ENCODE measurements at places on chromosomes 12 and 14. TPM values are rescaled to one million over a fixed set of nuclear protein-coding genes. Genes with fewer than 3 reads are reported as not detected.

- no peak for DNase-seq
Observed at GRCh38 chr12:52524898-52525591, 4.9 kb upstream of the KRT5 start.

C2CD5 gene
- 74.8 TPM for total RNA-seq

DNA sequence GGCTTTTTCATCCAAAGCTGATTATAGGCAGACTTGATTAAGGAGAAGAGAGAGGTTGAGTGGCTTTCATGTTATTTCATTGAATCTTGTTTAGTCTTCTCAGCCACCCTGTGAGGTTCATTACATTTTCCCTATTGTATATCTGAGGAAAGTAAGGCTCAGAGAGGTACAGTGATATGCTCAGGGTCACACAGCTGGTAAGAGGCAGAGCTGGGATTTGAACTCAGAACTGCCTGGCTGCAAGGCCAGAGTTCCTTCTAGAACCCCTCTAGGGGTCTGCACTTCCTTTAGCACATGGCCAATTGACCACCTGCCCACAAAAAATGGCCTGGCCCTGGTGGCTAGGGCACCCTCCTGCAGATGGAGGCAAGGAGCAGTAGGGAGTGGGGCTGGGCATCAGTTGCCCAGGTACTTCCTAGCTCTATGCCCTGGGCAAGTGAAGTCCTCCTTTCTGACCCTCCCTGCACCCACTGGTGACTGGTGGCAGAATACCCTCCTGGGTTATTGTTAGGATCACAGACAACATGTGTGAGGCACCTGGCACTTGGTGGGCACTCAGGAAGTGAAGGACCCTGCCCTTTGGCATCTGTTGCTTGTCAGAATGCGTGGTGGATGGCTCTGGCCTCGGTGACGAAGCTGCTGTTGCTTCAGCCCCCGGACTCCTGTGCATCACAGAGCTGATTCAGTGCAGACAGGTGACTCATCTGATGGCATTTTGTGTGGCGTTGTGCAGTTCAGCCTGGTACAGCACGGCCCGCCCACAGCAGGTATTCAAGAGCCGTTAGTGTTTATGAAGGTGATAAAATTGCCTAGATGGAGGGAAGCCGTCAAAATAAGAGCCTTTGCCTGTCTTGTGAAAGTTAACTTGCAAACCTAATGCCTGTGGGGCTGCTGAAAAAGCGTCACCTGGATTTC is 115.8 kb downstream of the SLC25A47 start:
- peak; percentile 45 for DNase-seq

DNA sequence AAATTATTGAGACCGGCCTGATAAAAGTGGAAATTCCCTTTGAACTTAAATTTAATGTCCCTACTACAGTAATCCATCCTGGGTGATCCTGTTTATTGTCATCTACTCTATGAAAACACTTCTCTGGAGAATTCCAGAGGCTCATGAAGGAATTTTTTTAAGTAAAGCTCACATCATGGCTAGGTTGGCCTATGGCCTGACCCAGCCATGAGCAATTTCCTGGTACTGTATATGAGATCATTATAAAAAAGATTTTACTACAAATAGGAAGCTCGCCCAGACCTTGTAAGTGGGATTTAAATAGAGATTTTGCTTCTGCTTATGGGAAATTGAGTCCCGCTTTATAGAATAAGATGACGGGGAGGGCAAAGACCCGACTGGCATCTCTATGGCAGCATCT is 215.5 kb downstream of the DPF3 start:
- no peak for DNase-seq

DNA sequence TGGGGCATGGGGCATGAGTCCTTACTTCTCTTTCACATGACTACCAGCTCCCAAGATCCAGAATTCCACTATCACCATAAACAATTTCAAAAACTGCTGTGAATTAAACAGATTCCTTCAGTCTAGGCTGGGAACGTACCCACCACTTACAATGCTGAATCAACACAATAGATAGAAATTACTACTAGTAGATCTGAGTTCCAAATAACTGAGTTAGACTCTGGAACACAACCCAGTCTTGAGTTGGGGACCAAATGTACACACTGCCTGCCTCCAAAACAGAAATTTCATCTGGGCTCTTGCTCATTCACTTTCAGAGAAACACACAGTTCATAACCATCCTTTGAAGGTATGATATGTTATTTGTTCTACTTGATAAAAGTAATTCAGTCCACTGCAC is 8.9 kb downstream of the CORO1C start:
- DNase-seq = no peak

- no peak for DNase-seq
Observed at GRCh38 chr12:49978125-49978524, 5.4 kb downstream of the AQP6 start.

GRCh38 chr12:25904442-25904841 is 54.0 kb upstream of the RASSF8 start:
- no peak for DNase-seq

DNA sequence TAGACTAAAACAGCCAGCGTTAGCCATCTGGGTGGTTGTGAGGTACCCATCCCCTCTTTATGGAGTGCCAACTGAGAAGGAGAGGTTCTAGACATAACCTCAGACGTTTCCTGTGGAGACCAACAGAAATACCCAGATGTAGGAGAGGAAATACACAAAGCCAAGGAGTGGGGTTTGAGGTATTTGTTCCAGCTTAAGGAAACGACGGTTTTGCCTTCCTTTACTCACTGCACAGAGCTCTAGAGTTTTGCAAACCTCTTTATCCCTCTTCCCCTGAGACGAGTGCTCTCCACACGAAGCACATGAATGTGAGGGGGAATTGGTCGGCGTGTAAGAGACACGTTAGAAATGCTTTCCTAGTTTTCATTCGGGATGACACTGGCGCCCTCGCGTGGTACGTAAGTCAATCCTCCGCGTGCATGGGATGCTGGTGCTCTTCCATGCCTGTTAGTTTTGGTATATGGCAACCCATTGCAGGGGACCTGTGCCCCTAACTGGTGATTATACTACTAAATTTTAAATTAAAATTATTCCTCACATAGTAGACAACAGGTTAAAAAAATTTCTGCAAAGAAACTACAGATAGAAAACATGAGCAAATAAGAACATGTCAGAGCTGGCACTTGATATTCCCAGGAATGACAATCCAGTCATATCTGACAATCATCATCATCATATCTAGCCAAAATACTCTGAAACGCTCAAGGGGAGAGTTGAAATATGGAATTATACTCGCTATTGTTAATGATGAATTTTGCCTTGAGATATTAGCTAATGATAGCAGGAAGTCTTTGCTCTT is 121.7 kb downstream of the PPM1H start:
- peak; percentile 67 for DNase-seq

GRCh38 chr14:102317564-102318248 is 1.8 kb upstream of the ZNF839 start:
- no peak for DNase-seq

DNA sequence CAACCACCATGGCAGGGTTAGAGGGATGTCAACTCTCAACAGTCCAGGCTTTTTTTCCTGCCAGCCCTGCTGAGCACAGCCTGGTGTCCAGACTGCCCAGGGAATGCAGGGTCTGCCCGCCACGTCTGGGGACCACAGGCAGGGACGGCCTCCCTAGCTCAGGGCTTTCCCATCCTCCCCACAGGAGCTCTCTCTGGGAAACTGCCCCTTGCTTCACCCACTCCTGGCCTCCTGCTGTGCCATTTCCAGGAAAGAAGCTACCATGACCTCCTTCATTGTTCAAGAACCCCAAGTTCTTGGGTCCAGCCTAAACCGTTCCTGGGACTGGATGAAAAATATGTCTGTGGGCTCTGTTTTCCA is 4.8 kb downstream of the SCNN1A start:
- no peak for DNase-seq

P2RX2 gene
- not detected for total RNA-seq

DNA sequence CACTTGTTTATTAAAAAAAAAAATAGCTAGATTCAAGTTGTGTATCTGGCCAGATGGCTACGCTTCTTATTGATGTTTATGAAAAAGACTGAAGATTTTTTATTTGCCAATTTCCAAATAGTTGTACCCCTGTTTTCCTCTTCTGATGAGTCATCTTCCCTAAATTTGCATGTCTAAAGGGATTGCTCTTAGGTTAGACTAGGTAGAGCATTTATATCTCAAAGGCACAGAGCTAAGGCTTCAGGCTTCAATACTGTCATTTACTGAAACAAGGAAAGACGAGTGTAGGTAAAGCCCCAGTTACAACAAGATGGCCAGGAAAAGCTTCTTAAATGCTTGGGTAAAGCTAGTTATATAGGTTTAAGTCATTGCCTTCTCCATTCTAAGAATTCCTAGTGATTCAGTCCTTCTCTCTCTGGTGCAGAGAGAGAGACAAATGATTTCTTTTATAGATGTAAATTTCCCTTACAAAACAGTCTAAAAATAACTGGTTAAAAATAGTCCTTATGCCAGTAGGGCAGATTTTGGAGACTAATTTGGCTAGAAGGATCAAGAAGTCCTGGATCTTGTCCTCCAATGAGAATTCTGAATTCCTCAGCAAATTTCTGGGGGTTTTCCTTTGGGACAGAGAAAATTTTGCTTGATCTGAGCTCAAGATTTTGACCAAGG is 26.1 kb downstream of the LEMD3 start:
- DNase-seq = no peak

DNA sequence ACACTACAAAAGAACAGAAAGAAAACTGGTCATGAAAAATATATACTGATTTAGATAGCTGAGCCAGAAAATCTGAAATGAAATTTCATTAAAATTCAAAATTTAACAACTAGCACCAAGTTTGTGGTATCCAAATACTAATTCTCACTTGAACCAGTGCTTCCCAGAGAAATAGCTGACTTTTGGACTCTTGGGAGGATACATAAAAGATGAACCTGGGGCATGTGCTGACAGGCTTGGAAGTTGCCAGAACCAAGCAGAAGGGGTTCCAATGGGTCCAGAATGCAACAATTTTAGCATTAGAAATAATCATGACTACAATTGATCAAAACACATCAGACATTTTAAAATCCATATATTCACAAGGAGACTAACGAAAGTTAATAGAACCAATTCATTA is 175.0 kb downstream of the MDGA2 start:
- DNase-seq = no peak

IL26 gene
- total RNA-seq = not detected

- no peak for DNase-seq
Observed at GRCh38 chr12:76766161-76766560, 2.2 kb downstream of the ZDHHC17 start.

KSR2 gene
- not detected for total RNA-seq

VRK1 gene
- total RNA-seq = 54.5 TPM

BBOF1 gene
- 16.0 TPM for total RNA-seq

DNA sequence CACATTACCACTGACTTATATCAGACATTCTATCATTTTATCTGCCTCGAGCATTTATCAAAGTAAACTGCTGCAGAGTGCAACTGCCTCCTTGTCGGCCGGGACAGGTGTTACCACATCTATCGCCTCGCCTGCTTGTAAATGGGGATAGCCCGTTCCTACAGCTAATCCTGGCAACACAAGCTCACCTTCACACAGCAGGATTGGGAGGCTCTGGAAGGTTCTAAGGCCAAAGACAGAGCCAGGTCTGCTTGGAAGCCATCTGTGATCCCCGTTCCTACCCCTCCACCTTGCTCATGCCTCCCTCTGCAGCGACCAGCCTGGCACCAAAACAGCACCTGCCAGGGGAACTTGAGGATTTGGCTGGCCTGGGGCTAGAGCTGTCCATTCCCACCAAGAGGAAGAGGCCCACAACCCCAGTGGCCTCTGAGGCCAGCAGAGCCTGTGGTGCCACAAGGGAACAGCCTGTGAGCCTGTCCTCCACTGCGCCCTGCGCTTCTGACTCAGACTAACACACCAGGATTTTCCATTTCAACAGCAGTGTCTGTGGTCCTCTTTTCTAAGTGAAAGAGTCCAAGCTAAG is 114.8 kb upstream of the DIO3 start:
- no peak for DNase-seq

DNA sequence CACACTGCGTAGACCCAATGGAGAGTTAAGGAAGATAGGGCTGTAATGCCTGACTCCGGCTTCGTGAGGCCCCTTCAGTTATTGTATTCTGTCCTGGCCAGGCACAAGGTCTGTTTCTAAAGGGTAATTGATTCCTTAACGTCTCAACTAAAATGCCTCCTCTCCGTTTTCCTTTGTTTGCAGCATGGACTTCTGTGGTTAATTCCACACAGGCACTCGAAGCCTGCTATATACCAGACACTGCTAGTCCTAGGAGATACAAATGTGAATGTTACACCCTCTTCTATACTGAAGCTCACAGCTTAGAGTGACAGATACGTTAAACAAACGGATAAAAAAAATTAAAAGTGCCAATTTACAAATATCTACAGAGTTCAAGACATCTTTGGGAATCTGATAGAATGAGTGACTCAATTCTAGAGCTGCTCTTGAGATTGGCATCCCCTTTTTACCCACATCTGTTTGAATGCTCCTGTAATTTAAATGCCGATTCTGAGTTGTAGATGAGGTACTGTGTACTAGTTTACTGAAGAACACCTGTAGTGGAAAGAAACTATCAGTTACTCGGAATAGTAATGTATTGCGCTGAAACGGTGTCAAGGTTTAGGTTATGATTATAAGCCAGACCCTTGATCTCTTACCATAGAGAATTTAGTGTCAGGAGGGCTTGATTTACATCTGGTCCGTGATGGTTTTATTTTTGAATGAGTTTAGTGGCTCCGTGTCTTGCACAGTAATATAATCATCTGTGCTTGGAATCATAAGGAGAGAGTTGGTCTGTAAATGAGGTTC is 784 bp downstream of the PSMA6 start:
- DNase-seq = no peak

- no peak for DNase-seq
Observed at GRCh38 chr12:123512838-123513665, 20.5 kb downstream of the RILPL1 start.

GRCh38 chr12:15038137-15038536 is 65.3 kb downstream of the PDE6H start:
- no peak for DNase-seq

DNA sequence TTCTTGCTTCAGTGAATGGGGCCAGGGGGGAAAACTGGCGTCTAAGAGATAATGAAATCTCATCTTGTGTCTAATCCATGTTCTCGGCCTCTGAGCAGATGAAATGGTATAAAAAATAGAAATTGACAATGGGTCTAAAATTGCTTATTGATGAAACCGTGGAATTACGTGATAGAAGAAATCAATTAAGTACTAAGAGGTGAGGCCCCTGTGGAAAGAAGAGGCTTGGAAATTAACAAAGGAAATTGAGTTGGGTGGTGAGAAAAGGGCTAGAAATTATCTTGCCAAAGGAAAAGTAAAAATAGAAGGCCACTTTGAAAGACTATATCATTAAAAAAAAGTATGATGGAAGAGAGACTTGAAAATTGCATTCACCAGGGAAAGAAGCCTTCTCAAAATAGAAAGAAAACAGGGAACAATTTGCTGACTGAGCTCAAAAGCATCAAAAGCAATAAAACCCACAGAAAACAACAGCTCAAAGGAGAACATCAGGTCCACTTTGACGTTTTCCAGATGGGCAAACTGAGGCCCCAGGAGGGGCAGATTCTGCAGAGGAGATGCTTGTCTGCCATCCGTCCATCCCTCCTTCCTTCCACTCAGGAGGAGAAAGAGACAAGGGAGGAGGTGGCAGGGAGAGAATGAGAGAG is 226.1 kb upstream of the RTL1 start:
- DNase-seq = no peak

DNA sequence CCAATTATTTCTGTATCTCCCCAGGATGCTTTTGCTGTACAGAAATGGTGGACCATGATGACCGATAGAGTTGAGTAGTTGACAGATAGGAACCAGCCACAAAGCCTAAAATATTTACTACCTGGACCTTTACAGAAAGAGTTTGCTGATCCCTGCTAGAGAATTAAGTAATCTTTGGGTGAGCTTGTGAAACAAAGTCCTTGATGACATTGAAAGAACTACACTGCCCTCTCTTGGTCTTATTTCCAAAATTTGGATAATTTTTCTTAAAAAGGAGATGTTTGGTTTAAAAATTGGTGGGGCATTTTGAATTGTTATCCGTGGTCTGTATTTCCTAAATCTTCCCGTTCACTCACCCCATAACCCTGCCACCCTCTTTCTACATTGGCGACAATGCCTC is 13.7 kb upstream of the TCTN1 start:
- no peak for DNase-seq

Measured in uterus (tissue), 4 donors.